Effector memory CD4-positive, alpha-beta T cell (primary cell): ENCODE measurements at places on chromosomes 3 and 15.

DNA sequence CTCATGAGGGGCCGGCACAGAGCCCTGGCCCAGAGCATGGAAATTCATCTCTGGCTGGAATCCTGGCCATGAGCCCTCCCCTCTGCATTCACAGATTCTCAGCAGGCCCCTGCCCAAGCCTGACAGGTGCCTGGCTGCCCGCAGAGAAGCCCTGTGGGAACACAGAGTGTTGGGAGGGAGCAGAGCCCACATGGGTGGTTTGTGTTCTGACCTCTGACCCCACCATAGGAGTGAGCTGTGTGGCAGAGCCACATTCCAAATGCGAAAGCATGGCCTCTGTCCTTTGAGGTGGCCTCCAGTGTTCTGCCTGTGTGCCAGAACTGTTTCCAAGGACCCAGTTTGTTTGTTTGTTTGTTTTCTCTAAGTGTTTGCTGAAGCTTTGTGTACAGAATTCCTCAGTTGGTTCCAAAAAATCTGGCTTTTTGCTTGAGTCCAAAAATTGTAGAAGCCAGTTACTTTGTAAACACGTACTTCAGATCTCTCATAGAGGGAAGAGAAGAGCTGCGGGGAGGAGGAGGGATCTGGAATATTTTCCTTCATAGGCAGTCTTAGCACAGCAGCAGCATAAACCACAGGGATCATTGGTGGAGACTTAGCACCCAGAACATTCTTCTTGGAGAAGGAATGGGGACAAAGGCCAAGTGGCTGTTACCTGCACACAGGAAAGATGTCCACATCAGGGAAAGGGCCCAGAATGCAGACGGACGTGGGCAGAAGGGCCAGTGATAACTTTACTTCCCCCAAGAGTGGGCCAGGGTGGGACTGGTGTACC, 36.0 kb downstream of the GRAMD2A start:
- DNase-seq = no peak

DNA sequence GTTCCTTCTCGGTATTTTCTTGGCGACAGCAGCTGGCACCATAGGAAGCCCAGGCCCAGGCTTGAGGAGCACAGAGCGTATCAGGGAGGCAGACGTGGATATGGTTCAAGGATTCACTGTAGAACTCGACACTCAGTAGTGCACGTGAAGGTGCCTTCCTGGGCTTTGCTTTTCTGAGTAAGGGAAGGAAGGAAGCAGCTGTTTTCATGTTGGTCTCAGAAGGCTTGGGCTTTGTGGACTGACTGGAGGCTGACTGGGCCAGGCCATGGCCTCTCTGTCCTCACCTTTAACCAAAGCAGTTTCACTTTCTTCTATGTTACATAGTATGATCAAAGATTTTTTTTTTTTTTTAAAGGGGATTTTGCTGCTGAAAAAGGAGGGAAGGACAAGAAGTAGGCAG, 6.9 kb upstream of the GHRL start:
- DNase-seq = no peak

- DNase-seq = no peak
Observed at GRCh38 chr3:49826016-49826415, 12.3 kb upstream of the UBA7 start.

DNA sequence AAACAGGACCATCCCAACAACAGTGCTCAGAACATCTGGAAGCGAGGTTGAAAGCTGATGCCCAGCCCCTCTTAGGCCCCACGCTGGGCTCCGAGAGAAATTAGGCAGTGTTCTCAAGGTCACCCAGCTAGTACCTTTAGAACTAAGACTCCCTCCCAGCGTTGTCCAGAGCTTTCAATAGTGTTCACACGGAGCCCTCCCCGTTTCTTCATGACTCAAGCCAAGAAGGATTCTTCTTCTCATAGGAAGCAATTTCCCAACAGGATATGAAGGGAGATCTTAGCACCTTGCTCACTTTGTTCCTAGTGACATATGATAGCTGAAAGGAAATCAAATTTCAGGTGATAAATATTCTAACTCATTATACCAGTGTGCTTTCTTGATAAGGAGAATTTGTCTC, 244.2 kb upstream of the ST8SIA2 start:
- no peak for DNase-seq

GRCh38 chr3:100928638-100929428, 64.4 kb downstream of the ABI3BP start:
- DNase-seq = no peak

DNA sequence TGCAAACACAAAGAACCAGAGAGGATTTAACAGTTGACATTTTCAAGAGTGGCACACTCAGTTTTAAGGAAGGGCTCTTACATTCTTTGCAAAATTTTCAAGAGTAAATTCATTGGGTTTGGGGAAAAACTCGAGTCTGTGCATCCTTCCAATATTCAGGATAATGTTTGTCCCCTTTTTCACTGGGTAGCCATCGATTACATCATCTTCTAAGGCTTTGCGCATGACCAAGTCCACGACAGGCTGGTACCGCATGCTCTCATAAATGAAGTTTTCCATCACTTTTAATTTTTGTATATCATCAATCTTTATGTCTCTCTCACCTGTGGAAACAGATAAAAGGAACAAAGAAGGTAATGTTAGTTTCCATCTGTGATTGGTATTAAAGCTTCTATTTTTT, 117.5 kb upstream of the TNFAIP8L3 start:
- no peak for DNase-seq

DNA sequence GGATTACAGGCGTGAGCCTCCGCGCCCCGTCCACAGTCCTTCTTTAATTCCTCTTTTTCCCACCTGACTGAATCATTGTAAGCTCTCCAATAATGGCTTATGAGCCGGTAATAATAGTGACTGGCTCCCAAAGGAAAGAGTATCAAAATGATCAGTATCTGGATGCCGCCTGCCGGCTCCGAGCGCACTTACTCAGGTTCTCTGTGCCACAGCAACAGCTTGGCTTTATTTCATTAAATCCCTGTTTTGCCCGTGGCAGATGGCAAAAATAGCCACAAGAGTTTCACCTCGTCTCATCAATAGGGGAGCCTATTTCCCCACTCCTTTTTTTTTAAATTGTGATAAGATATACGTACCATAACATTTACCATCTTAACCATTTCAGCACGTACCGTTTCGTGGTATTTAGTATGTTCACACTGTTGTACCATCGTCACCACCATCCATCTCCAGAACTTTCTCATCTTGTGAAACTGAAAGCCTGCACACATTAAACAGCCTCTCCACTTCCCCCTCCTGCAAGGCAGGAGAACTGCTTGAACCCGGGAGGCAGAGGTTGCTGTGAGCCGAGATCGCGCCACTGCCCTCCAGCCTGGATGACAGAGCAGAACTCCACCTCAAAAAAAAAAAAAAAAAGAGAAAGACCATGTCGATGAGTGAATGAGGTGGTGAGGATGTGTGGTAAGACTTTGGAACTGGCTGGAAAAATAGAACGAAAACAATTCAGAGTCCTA, 80.7 kb upstream of the DLG1 start:
- no peak for DNase-seq

- DNase-seq = no peak
Observed at GRCh38 chr15:66476535-66476934, 21.0 kb downstream of the SNAPC5 start.

DNA sequence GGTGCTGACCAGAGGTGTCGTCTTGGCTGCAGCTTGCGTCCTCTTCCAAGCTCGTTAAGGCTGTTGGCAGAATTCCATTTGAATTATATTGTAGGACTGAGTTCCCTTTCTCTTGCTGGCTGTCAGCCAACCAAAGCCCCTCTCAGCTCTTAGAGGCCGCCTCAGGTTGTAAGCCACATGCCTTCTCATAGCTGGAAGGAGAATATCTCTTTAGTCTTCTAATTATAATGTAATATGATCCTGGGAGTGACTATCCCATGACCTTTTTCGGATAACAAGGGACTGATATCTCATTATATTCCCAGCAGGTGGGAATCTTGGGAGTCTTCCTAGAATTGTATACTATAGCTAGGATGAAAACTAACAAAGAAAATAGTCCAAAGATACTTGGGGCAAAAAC, 4.8 kb downstream of the SCG5 start:
- no peak for DNase-seq

GRCh38 chr15:32677238-32677750, 35.8 kb downstream of the SCG5 start:
- no peak for DNase-seq

DNA sequence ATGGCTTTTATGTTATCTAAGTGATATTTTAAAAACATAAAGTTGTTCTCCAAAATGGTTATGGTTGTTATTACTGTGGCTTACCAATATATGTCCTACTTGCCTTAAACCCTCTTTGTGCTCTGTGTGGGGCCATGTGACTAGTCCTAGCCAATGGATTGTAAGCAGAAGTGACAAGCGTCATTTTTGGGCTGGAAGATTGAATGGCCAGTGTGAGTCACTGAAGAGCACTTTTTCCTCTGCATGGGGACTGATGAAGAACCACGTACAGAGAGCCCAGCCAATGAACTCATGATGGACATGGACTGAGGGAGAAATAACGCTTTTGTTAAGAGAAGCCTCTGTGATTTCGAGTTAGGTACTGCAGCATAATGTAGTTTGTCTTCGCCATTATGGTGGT, 332.7 kb downstream of the EDEM1 start:
- DNase-seq = no peak

GRCh38 chr3:52609316-52609815, 73.0 kb downstream of the UQCC5 start:
- no peak for DNase-seq

DNA sequence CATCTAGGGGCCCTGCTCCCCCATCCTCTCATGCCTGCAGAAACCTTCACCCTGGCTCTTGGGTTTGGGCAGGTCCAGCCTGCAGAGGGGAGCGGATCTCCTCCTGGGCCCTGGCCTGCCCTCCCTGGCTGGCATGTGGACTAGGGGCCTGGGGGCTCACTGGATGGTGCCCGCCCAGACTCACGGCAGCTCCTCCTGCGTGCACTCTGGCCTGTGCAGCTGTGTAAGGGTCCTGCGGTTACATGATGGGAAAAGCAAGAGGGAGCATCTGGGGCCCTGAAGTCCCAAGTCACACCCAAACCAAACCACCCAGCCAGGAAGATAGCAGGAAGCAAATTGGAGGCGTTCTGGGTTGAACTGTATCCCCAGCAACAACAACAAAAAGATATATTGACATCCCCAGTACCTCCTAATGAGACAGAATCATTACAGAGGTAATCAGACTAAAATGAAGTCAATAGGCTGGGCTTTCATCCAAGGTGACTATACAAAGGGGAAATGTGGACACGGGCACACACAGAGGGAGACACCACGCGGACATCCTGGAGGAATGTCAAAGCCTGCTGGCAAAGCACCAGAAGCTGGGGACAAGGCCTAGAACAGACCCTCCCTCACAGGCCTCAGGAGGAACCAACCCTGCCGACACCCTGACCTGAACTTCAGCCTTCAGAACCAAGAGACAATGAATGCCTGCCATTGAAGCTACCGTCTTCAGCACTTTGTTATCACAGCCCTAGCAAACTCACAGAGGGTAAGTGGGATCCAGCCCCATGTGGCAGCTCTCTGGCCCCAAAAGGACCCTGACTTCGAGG, 10.4 kb upstream of the CLK3 start:
- DNase-seq = no peak

DNA sequence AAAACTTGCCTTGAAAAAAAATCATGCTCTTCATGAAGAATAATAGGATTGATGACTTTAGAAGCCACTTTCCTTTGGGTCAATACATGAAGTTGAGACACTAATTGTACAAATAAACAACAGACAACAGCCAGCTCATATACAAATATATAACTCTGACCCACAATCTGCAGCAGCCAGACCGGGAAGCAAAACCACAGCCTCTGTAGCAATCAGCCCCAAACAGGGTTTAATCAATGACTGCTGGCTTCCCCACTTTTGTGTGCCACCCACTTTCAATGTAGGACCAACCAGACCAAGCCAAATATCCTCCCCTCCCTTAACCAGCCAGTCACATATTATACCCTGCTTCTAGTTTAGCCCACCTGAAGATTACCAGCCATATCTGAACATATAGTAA, 39.0 kb downstream of the IFT57 start:
- no peak for DNase-seq
